Stimulated activated CD8-positive, alpha-beta memory T cell treated with anti-CD3 and anti-CD28 coated beads, Interleukin-4, amount 100 ng/mL, for 1 hour (primary cell): ENCODE measurements at places on chromosomes 5 and 9.

DNA sequence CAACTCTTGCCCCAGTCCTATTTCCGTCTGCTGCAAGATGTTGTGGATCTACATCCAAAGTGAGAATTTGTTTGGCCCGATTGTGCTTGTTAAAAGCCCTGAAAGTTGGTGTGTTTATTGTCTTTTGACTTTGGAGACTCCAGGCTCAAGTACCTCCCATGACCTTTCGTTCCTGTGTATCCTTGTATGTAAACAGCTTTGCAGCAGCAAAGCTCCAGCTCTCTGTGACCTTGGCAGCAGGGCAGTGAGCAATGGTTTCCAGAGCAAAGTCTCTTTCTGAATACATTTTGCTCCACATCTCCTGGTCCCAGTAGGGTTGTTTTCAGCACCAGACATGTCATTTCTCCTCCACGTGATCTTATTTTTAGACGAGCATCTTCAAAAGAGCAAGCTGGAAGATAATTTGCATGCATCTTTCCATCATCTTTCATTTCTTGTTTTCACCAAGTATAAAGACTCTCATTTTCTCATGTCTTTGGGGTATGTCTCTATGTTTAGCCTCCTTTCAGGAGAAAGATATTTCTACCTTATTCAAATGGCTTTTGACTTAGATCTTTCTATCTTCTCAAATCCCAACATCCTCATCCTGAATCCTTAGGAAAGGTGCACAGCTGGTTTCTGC lies 68.1 kb upstream of the ERCC6L2 start:
- DNase-seq = no peak

- no peak for DNase-seq
Observed at GRCh38 chr5:110854200-110854599, 115.4 kb downstream of the SLC25A46 start.

GRCh38 chr9:121776001-121776738 lies 124.7 kb downstream of the DAB2IP start:
- no peak for DNase-seq

DNA sequence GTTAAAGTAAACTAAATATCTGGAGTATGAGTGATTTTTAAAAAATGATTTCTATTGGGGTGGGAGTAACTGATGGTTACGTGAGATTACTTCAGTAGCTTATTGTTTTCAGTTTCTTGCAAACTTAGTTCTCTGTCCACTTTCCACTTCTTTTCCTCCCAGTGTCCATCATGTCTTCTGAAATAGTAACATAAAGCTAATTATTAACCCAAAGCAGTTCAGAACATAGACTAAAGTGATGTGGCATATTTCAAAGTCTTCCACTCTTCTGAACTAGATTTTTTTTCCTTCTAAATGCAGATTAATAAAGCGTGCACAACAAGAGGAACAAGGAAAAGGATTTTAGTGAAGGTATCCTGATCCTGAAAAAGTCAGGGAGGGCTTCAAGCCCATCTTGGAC lies 114.1 kb downstream of the MAN2A1 start:
- DNase-seq = no peak

DNA sequence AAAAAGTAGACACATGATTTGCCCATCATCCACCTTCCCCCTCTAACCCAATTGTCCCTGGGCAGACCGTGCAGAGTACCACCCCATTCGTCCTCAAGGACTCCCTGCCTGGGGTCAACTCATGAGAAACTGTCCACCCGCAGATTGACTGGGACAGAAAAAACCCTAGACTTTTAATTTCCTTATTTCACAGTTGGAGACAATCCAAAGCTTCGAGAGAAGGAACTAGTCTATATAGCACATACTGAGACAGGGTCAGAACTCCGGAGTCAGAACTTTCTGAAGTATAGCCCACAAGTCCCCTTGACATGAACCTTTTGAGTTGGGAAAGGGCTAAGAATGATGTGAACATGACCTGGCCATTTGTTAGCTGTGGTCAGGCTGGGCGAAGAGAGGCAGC lies 7.5 kb upstream of the GPX3 start:
- DNase-seq = no peak

GRCh38 chr9:82332774-82333152 lies 344.2 kb downstream of the SPATA31D1 start:
- no peak for DNase-seq

GRCh38 chr9:96026655-96027213 lies 151.2 kb downstream of the ERCC6L2 start:
- no peak for DNase-seq

GRCh38 chr5:88685591-88686541 lies 197.1 kb downstream of the MEF2C start:
- no peak for DNase-seq

DNA sequence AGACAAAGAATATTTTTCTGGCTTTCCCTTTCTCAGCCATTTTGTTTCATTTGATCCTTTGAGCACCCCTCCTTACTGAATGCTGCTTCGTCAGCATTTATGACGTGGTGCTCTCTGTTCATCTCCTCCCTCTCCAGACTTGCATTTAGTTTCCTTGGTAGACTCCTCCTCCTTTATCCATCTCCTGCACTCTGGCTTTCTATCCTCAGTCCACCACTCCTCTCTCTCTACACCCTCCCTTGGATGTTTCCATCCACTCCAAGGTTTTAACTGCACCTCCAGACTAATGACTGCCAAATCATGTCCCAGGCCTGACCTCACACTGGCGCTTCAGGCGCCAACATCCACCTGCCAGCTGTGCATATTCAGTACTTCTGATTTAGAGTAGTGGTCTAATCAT lies 245.4 kb downstream of the RAB3C start:
- DNase-seq = no peak

GRCh38 chr5:139904816-139905661 lies 109.4 kb downstream of the PSD2 start:
- DNase-seq = no peak

DNA sequence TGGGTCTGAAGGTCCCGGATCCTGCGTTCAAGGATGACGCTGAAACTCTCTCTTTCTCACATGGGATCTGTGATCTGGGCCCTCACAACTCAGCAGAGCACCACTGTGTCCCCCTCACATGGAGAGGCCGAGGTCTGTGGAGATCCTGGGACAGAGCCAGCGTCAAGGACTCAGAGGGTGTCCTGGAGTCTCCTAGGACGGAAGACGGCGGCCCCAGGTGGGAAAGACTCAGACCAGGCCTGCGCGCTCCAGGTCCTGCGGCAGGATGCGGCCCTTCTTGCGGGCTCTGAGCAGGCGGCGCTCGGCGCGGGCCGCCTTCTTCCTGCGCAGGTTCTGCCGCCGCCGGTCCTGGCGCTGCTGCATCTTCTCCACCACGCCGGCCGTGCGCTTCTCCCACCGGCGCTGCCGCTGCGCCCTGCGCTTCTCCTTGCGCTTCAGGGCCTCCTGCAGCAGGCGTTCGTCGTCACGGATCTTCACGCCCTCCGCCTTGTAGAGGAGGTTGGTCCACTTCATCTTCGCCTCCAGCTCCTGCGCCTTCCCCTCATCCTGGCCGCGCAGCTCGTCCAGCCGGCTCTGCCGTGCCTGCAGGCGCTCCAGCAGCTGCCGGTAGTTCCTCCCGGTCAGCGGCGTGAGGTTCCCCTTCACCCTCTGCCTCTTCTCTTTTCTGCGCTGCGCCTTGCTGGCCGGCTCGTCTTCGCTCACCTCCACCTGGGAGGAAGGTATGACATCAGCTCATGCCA lies 4.2 kb downstream of the SURF6 start:
- no peak for DNase-seq

GRCh38 chr9:75891277-75891741 lies 836 bp downstream of the PCSK5 start:
- no peak for DNase-seq

DNA sequence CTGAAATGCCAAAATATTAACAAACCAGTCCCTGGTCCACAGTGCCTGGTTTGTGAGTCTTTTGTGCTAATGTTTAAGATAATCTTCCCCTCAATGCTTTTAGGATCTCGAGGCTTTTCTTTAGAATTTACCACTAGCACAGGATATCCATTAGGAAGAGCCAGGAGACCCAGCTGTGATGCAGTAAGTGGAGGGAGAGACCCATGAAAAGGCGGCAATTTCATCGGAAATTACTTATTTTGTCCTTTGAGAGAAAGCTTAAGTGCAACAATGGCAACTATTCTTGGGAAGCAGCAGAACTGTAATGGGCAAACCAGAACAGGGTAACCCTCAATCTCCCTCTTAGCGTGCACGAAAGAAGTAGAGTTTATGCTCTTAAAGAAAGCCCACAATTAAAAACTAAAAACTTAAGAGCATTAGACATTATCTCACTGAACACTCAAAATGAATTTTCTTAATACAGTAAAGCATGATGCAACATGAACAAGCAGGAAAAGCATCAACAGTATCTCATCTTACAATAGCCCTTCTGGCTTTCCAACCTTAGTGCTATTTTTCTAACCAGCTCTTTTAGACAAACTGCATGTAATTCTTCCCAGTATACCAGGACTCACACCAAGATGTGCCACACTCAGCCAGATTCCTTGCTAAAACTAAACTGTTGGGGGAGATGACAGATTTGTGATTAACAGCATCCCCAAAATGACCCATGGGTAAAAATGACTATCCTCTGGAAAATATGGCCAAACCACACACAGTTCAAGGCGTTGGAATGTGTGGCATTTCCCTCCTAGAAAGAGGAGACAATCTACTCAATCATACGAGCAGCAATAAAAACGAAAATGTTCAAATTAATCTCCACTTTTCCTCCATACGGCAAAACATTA lies 36.4 kb downstream of the PWWP2A start:
- no peak for DNase-seq

DNA sequence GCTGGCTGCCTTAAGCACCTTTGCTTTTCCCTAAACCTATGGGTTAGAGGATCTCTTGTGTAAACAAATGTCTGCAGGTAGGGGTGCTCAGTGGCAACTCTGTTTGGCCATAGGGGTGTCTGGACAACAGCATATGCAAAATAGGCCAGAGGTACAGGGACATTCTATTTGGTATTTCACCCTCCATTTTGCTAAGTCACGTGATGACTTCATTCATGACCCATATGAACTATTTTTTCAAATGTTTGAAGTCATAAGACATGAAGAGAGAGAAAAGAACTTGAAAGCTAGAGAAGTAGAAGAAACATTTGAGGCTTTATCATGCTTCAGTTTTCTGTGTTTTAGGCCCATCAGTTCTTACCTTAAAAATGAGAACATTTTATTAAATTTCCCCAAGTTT lies 370.2 kb downstream of the GADD45G start:
- DNase-seq = no peak

DNA sequence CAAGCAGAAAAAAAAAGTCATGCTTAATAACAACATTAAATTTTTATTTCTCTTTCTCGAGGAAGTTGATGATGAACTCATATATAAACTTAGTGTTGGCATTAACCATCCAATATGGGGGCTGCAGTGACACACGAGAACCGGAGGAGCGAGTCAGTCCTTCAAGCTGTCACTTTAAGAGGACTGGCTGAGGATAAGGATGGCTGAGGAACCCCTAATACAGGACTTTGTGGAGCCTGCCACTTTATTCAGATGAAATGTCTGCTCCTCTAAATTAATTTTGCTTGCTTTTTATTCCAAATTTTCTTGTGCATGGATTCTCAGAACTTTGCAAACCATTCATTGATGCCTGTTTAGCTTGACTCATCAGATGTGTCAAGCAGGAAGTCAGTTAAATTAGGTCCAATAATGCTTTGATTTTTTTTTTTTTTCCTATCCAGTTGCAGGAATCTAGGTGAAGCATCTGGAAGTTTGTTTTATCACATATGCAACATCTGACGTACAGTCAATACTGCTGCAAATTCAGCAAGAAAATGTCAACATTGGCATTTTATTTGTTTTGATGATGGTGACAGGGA lies 144.2 kb upstream of the COL5A1 start:
- DNase-seq = no peak

GRCh38 chr5:15499528-15500324 lies at the start of gene FBXL7:
FBXL7 (plus strand) TSS chr5:15500180.
- no peak for DNase-seq
